Activated naive CD8-positive, alpha-beta T cell treated with anti-CD3 and anti-CD28 coated beads for 36 hours (primary cell): ENCODE measurements at places on chromosomes 13 and 19. TPM values are rescaled to one million over a fixed set of nuclear protein-coding genes. Genes with fewer than 3 reads are reported as not detected.

Gene MATK
- total RNA-seq = 33.8 TPM

Gene ZNF480
- total RNA-seq = 6.4 TPM

Gene ZNF888
- total RNA-seq = 6.1 TPM

Gene CFAP97D2
- total RNA-seq = not detected

Gene FCER2
- 1.5 TPM for total RNA-seq

Gene CRLF1
- total RNA-seq = not detected

Gene ZNF254
- 9.7 TPM for total RNA-seq

DNA sequence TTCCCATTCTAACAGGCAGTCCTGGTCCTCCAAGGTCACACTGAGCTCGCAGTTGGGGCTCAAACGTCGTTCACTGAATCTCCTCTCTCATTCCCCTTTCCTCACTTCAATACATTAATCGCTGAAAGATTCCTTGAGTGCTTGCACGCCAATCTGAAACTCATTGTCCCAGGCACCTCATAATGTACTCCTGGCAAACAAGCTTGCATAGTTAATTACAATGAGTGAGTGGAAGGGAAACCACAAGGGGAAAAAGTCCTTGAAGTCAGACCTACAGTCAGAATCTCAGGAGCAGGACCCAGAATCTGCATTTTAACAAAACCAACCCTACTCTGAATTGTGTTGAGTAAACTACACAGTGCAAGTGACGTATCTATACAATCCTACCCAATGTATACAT, 86.9 kb downstream of the CRYL1 start:
- H3K4me3 ChIP-seq = no peak overlapping the region
- no peaks in the 10 kb centered on the region for H3K27me3 ChIP-seq
- H3K27ac ChIP-seq = no peak overlapping the region
- H3K36me3 ChIP-seq = peaks cover 3% of the 10 kb centered on the region
- DNase-seq = no peak
- peaks cover 9% of the 10 kb centered on the region for H3K4me1 ChIP-seq

DNA sequence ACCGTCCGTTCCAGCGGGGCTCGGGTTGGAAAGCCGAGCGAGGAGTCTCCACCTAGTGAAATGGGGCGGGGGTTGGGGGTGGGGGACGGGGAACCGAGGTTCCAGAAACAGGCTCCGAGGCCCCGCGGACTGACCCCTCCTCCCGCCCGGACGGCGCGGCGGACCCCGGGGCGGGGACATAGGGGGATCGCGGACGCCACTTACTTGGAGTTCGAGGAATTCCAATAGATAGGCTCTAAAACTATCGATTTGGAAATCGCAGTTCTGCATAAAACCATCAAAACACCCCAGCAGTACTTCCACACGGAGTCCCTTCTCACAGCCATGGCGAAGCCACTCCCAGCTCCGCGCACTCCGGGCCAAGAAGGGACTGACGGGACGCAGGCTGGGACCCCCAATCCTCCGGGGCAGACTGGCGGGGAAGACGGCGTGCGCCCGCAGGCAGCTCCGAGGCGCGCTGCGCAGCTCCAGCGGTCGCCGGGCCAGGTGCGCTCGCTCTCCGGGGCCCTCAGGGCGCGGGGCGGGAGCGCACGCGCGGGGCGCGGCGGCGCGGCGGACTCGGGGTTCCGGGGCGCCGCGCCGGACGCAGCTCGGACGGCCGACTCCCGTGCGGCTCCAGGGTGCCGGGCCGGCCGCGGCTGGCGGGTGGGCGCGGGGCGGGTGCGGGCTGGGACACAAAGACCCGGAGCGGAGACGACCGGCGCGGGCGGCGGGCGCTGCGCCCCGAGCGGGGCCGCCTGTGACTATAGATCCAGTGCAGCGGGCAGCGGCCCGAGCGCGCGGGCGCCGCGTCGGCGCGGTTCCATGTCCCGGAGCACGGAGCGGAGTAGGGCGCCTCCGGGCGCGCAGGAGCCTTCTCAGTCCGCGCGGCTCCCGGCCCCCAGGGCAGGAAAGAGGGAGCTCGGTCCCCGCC, 567 bp downstream of the EFNB2 start:
- peak overlapping the region; percentile 71 for H3K4me3 ChIP-seq
- H3K4me1 ChIP-seq = peaks cover 18% of the 10 kb centered on the region
- no peaks in the 10 kb centered on the region for H3K36me3 ChIP-seq
- no peak overlapping the region for H3K27ac ChIP-seq
- peak; percentile 21 for DNase-seq
- peaks cover 53% of the 10 kb centered on the region for H3K27me3 ChIP-seq

DNA sequence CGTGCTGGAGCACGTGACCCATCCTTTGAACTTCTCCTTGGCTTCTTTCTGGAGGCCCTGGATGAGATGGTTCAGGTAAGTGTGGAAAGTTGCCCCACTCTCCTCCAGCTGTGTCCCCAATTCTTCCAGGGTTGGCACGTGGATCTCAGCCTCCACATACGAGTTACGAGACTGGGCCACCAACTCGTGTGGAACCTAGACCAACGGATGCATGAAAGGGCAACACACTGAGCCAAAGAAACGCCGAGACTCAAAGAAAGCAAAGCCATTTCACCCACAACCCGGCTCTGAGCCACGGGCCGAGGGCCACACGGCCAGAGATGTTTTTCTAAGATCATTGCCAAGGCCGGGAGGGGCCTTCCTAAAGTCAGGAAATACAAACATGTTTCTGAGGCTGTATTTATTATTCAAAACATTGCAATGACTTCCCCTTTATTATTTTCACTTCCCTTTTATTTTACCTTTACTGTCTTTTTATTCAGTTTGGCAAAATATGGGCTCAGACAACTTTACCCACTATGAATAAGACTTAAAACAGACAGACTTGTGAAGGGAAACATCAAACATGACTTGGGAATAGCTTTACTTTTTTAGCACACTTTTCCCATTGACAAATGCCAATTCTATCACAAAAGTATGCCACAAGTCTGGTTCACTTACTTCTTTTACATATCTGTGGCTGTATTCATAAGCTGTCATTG, 94.6 kb downstream of the KL start:
- H3K36me3 ChIP-seq = no peaks in the 10 kb centered on the region
- peaks cover 17% of the 10 kb centered on the region for H3K27me3 ChIP-seq
- no peak overlapping the region for H3K4me3 ChIP-seq
- no peak for DNase-seq

- DNase-seq = no peak
- no peaks in the 10 kb centered on the region for H3K36me3 ChIP-seq
- H3K27me3 ChIP-seq = no peaks in the 10 kb centered on the region
- H3K27ac ChIP-seq = no peak overlapping the region
- H3K4me1 ChIP-seq = no peaks in the 10 kb centered on the region
- no peak overlapping the region for H3K4me3 ChIP-seq
Measured at GRCh38 chr13:87207280-87208003, 463.7 kb upstream of the SLITRK5 start.

GRCh38 chr13:114071991-114072390, 60.4 kb downstream of the RASA3 start:
- H3K4me1 ChIP-seq = peaks cover 35% of the 10 kb centered on the region
- peaks cover 25% of the 10 kb centered on the region for H3K36me3 ChIP-seq
- no peak overlapping the region for H3K4me3 ChIP-seq

GRCh38 chr13:28338006-28338574, 156.8 kb downstream of the FLT1 start:
- peaks cover 4% of the 10 kb centered on the region for H3K4me1 ChIP-seq
- no peak for DNase-seq
- H3K36me3 ChIP-seq = no peaks in the 10 kb centered on the region
- H3K4me3 ChIP-seq = no peak overlapping the region
- no peak overlapping the region for H3K27ac ChIP-seq

GRCh38 chr13:108558489-108558888, 70.9 kb upstream of the MYO16 start:
- no peak overlapping the region for H3K4me3 ChIP-seq
- DNase-seq = no peak
- no peaks in the 10 kb centered on the region for H3K4me1 ChIP-seq
- H3K27me3 ChIP-seq = no peaks in the 10 kb centered on the region
- no peaks in the 10 kb centered on the region for H3K36me3 ChIP-seq
- H3K27ac ChIP-seq = no peak overlapping the region

DNA sequence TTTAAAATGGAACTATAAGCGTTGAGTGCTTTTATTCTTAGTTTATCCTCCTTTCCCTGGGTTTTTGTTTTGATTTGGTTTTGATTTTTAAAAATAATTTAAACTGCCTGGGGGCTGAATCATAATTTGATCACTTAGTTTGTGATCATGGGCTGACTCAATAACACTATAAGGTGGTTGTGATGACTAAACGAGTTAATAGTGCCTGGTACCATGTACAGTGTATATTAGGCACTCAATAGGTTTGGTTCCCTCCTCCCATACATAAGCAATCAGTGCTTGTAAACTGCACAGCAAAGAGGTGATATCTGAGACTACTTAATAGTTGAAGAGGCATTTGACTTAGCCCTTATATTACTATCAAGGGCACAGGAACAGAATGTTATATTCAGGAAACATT, 200.9 kb upstream of the RFC3 start:
- H3K4me3 ChIP-seq = no peak overlapping the region
- peaks cover 27% of the 10 kb centered on the region for H3K27me3 ChIP-seq
- H3K36me3 ChIP-seq = no peaks in the 10 kb centered on the region
- H3K4me1 ChIP-seq = peaks cover 16% of the 10 kb centered on the region
- no peak overlapping the region for H3K27ac ChIP-seq
- no peak for DNase-seq

DNA sequence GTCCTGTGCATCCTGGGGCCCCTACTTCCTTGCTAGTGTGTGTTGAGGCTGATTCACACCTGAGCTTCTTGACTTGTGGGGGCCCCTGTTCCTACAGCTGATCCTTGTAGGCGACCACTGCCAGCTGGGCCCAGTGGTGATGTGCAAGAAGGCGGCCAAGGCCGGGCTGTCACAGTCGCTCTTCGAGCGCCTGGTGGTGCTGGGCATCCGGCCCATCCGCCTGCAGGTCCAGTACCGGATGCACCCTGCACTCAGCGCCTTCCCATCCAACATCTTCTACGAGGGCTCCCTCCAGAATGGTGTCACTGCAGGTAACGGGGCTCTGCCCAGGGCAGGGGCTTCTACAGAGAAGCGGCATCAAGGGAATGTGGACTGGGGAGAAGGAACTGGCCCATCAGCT, 25.5 kb downstream of the UPF1 start:
- peaks cover 13% of the 10 kb centered on the region for H3K36me3 ChIP-seq
- no peaks in the 10 kb centered on the region for H3K27me3 ChIP-seq
- no peak overlapping the region for H3K27ac ChIP-seq

- H3K36me3 ChIP-seq = no peaks in the 10 kb centered on the region
- peaks cover 5% of the 10 kb centered on the region for H3K27me3 ChIP-seq
- no peak overlapping the region for H3K4me3 ChIP-seq
- peaks cover 7% of the 10 kb centered on the region for H3K4me1 ChIP-seq
- H3K27ac ChIP-seq = no peak overlapping the region
- no peak for DNase-seq
Measured at GRCh38 chr13:33224686-33225085, 60.9 kb downstream of the STARD13 start.

DNA sequence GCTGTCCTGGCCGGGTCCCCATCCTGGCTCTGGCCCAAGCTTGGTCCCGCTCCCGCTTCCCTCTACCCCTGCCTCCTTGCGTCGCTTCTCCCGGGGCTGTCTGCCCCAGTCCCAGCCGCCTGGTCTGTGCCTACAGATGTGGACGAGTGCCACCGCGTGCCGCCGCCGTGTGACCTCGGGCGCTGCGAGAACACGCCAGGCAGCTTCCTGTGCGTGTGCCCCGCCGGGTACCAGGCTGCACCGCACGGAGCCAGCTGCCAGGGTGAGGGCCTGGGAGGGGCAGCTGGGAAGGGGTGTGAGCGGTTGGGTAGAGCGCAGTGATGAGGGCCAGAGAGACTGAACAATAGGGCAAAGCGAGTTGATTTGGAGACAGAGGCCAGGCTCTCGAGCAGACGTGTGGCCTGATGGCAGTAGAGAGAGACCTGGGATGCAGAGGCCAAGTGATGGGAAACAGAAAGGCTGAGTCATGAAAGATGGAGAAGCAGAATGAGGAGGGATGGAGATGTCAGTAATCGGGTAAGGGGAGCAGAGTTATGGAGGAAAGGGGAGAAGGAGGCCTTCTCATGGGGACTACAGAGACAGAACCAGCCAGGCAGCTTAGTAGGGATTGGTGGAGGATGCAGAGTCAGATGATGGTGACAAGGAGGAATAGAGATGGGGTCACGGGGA, 9.4 kb downstream of the LTBP4 start:
- peaks cover 17% of the 10 kb centered on the region for H3K36me3 ChIP-seq
- no peaks in the 10 kb centered on the region for H3K27me3 ChIP-seq
- peak overlapping the region; percentile 78 for H3K4me3 ChIP-seq
- H3K27ac ChIP-seq = peak overlapping the region; percentile 87

GRCh38 chr19:41305927-41306793, 3.8 kb upstream of the CCDC97 start:
- H3K27me3 ChIP-seq = peaks cover 9% of the 10 kb centered on the region
- H3K27ac ChIP-seq = peak overlapping the region; percentile 97
- no peak for DNase-seq
- H3K4me1 ChIP-seq = peaks cover 79% of the 10 kb centered on the region
- H3K4me3 ChIP-seq = peak overlapping the region; percentile 22

GRCh38 chr13:46192412-46192811, 10.4 kb upstream of the LCP1 start:
- no peaks in the 10 kb centered on the region for H3K27me3 ChIP-seq
- no peak overlapping the region for H3K4me3 ChIP-seq
- H3K36me3 ChIP-seq = no peaks in the 10 kb centered on the region
- no peak overlapping the region for H3K27ac ChIP-seq
- no peaks in the 10 kb centered on the region for H3K4me1 ChIP-seq
- no peak for DNase-seq

- peak overlapping the region; percentile 82 for H3K4me3 ChIP-seq
- peaks cover 30% of the 10 kb centered on the region for H3K27me3 ChIP-seq
- no peak overlapping the region for H3K27ac ChIP-seq
- no peak for DNase-seq
- H3K4me1 ChIP-seq = peaks cover 35% of the 10 kb centered on the region
- peaks cover 12% of the 10 kb centered on the region for H3K36me3 ChIP-seq
Measured at GRCh38 chr19:50723735-50724521, 764 bp downstream of the CLEC11A start.

DNA sequence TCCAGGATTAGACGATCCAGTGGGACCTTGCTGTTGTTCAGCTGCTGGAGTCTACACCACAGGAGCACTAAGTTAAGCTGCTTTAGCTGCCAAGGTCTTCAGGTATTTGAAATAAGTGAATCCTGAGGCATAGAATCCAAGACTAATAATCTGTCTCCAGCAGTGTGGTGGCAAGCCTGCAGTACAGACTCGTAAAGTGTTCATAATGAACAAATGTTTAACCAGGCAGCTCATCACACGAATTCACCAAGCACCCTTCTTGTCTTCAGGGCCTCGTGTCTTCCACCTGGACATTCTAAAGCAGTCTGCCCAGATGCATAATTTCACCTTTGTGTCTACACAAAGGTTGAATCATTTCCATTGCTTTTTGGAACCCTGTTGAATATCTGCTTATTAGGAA, 5.3 kb downstream of the ATP11A start:
- no peaks in the 10 kb centered on the region for H3K27me3 ChIP-seq
- no peaks in the 10 kb centered on the region for H3K36me3 ChIP-seq
- H3K4me3 ChIP-seq = no peak overlapping the region
- H3K27ac ChIP-seq = no peak overlapping the region
